ENCODE measurements at places on chromosomes 11 and 22.

DNA sequence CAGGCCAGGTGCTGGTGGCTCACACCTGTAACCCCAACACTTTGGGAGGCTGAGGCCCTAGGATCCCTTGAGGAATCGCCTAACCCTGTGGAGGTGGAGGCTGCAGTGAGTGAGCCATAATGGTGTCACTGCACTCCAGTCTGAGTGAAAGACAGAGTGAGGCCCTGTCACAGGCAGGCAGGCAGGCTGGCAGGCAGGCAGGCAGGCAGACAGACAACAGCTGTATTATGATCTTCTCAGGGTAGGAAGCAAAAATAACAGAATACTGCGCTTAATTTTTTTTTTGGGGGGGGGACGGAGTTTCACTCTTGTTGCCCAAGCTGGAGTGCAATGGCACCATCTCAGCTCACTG lies 3901.6 kb upstream of the OR11H1 start:
- DNase-seq: no peak

DNA sequence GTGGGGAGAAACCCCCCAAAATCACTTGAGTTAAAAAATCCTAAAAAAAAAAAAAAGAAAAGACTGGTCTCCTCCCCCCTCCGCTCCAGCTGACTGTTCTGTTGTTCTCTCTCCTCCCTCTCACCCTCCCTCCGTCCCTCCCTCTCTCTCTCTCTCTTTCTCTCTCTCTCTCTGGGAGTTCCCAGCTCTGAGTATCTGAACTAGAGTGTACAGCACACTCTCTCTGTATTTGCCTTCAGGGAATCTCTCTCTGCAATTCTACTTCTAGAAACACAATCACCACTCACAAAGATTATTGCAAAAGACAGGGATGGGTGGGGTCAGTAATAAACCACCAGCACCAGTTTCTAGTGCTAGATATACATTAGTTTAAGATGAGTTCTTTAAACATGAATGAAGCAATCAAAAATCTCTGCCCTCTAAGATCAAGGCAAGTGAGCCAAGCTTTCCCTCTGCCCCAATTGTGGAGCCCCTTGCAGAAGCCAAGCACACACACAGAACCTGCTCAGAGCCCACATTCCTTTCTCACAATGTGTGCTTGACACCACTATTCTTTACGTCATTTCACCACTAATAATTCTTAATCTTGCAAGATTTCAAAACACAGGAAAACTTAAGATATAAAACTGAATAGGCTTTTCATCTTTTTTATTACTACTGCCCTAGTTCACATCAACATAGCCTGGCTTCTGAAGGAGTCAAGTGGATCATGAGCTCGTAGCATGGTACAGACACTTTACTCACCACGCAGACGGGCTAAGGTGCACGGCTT lies 133.5 kb downstream of the RBFOX2 start:
- peak; percentile 9 for DNase-seq

DNA sequence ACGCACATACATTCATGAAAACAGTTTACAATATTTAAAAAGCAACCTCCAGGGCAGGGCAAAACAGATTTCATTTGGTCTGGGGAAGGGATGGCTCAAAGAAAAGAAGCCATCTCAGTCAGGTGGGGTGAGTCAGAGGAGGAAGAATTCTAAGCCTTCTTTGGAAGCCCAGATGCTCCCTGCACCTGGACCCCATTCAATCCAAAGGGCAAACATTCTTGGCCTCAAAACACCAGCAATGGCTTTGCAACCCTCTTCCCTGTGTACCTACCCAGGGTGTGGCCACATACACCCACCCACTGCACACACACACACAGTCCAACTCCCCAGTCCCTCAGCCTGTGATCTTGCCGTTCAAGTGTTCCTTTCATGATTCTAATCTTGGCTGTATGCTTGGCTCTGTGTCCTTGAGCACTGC lies 2.0 kb downstream of the KCNE3 start:
- DNase-seq: peak; percentile 83

DNA sequence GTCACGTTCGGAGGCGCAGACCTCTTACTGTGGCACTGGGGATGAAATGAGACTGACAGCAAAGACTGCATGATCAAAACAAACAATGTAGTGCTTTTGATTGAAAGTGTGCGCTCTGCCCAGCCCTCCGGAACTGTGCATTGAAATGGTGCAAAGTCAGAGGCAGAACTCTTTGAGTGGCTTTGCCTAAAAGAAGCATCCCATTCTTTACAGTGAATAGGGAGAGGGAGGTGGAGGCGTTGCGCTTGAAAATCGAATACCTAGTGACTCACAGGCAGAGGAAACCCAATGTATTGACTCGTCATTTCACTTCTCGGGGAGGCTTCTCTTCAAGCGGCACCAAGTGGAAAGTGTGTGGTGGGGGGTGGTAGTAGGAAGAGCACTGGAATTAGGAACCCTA lies 10.9 kb downstream of the RCN1 start:
- no peak for DNase-seq

- DNase-seq: no peak
Observed at GRCh38 chr22:47806894-47807293, 1044.4 kb downstream of the TBC1D22A start.

DNA sequence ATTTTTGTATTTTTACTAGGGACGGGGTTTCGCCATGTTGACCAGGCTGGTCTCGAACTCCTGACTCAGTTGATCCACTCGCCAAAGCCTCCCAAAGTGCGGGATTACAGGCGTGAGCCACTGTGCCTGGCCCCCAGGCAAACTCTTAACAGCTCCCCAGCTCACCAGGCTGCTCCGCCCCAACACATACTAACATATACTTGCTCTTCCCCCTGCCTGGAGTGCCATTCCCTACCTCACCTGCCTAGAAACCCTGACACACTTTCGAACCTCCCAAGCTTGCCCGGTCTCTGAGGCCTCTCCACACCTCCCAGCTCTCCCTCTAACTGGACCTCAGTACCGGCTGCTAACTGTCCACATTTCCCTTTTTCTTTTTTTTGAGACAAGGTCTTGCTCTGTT lies 8.5 kb downstream of the MAP4K2 start:
- DNase-seq: no peak

All from small intestine (tissue), 16 donors.